Activated CD8-positive, alpha-beta T cell treated with anti-CD3 and anti-CD28 coated beads for 36 hours (primary cell): ENCODE measurements at places on chromosomes 12 and 14. TPM values are rescaled to one million over a fixed set of nuclear protein-coding genes. Genes with fewer than 3 reads are reported as not detected.

Gene OTOGL
- not detected for total RNA-seq

- DNase-seq = peak; percentile 21
These were observed 35.0 kb upstream of the FUT8 start for GRCh38 chr14:65377576-65377975.

GRCh38 chr14:68506645-68507419 lies 286.0 kb downstream of the ZFP36L1 start:
- DNase-seq = peak; percentile 48

DNA sequence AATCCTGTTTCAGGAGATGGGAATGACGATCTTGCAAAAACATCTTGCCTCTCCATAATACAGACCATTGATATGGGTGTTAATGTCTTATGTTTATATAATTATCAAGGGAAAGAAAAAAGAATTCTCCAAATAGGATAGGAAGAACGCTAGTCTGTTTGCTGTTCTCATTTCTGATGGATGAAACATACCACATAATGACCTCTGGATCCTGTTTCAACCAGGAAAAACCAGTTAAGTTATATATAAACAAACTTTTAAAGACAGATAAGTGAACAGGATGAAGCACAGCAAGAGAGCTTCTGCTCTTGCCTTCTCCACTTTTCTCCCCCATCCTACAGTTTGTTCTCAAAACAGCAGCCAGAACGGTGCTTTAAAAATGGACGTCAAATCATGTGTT lies 27.8 kb downstream of the COQ6 start:
- DNase-seq = no peak

Gene NABP2
- 58.7 TPM for total RNA-seq

- no peak for DNase-seq
These were observed 69.7 kb upstream of the CCND2 start for GRCh38 chr12:4203772-4204376.

DNA sequence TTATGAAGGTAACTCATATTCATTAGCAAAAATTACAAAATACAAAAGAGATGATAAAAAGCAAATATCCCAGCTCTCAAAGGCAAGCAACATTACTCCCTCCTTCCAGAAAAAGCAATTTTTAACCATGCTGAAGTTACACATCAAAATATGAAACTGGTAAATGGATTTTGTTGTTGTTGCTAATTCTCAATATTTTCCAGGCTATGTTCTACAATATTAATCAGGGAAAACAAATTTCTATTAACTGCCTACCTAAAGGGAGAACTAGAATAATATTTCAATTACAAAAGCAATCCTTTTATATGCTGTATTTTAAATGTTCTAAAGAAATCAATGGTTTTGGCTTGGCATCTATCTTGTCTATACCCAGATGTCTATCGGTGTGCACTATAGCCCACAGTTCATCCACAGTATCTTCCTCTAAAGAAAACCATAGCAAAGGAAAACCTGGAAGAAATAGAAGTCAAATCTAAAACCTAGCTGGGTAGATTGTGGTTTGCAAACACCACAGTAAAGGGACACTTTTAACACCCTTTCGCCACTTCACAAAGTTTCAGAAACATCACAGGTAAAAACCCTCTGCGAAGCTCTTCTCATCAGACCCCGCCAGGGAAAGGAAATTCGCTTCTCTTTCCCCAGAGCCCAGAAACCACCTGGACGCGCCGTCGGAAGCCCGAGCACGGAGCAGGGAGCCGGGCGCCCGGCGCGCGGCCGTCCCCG lies 32.0 kb downstream of the TC2N start:
- no peak for DNase-seq

GRCh38 chr12:56346675-56347074 lies 8.0 kb downstream of the IL23A start:
- DNase-seq = peak; percentile 51

GRCh38 chr12:46224386-46224785 lies 44.5 kb downstream of the SLC38A1 start:
- no peak for DNase-seq

DNA sequence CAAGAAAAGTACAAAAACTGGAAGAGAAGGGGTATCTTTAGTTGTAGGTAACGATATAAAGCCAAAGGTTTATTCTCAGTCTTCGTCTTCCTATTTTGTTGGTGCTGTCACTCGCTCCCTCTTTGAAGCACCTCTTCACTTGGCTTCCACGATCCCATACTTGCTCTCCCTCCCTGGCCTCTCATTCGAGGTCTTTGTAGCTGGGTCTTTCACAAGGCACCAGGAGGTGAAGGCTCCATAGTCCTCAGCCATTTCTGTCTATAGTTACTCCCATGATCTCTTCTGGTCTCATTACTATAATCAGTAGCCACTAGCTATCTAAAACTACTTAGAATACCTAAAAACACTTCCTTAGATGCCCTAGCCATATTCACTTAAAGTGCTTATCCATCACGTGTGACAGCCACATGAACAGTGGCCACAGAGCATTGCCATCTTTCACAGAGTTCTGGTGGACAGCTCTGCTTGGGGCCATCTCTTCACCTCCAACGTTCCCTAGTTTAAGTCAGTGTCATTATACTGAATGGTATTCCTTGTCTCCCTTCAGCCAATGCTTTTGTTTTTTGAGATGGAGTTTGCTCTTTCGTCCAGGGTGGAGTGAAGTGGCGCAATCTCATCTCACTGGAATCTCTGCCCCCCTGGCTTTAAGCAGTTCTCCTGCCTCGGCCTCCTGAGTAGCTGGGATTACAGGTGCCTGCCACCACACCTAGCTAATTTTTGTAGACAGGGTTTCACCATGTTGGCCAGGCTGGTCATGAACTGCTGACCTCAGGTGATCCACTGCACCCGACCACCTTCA lies 57.1 kb downstream of the ATP2A2 start:
- DNase-seq = no peak

- peak; percentile 13 for DNase-seq
These were observed 52.0 kb downstream of the KCNMB4 start for GRCh38 chr12:70418101-70418500.

GRCh38 chr14:103728141-103728540 lies 12.5 kb downstream of the ZFYVE21 start:
- no peak for DNase-seq

GRCh38 chr14:42174357-42174756 lies 567.7 kb downstream of the LRFN5 start:
- no peak for DNase-seq

GRCh38 chr14:74660167-74660566 lies 48.1 kb upstream of the LTBP2 start:
- no peak for DNase-seq

- DNase-seq = no peak
These were observed 476.6 kb downstream of the RMST start for GRCh38 chr12:97939156-97939555.

Gene SLC2A13
- 9.3 TPM for total RNA-seq
